HCEC 1CT (cell line): ENCODE measurements at places on chromosomes 11 and 22.

DNA sequence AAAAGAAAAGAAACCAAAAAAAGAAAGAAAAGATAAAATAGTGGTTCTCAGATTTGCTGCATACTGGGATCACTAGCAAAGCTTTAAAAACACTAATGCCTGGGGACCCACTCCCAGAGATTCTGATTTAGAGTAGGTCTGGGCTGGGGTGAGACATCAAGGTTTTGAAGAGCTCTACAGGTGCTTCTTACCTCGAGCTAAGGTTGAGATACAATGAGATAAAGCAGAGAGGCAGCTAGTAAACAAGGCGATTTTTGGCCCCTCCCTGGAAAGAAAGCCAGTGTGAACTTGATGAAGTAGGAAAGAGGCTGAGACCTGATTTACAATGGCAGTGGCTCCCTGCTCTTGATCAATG lies 327.6 kb upstream of the CCDC90B start:
- DNase-seq, result no peak

DNA sequence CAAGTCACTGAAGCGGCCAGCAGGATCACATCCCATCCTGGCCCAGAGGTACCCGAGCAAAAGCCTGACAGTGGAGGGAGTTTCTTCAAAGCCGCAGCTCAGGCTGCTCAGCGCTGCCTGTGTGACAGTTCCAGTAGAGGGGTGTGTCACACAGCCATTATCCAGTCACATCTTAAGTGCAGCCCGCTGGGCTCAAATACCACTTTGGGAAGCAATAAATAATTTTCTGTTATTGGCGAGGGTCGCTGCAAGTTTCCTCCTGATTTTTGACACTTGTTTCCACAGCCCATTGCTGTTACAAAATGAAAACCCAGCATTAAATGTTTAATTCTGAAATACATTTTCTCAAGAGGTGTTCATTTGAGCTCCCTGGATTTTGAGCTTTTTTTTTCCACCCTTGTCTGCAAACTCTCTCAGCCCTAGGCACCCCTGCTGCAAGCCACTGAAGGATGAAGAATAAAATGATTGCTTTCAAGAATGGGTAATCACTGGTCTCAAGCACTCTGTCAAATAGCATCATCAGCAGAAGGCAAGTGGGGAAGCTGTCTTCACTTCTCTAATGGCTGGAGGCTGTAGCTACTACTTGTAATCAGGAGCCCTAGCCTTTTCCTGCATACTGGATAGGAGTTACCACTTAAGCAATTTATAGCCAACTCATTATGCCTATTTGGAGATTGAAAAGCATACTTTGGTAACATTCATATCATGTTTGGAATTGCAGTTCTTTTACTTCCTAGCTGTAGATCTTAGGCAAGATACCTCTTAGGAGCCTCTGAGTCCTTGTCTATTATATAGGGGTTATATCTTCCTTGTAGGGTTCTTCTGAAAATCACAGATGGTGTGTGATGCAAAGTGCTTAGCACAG lies 373.7 kb downstream of the METTL15 start:
- no peak for DNase-seq

GRCh38 chr22:25221790-25222189 lies 2.4 kb downstream of the CRYBB2 start:
- no peak for DNase-seq

- no peak for DNase-seq
Measured at GRCh38 chr22:50439314-50439870, 35.4 kb downstream of the SBF1 start.

DNA sequence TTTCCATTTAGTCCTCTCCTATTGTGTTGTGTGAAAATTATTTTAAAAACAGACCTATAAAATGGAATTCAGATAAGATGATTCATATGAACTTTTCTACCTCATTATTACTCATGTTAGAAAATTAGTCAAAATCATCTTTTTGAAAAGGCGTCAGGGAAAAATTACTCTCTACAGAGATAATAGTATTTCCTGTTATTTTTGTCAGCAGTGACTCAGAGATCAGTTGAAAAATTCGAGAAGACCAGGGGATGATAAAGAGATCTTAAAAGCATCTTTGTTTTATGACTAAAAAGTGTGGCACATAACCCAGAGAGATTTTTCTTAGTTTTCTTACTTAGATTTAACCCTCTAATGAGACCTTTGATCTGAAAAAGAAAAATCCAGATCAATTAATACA lies 157.9 kb upstream of the CARD18 start:
- DNase-seq, result peak; percentile 84

DNA sequence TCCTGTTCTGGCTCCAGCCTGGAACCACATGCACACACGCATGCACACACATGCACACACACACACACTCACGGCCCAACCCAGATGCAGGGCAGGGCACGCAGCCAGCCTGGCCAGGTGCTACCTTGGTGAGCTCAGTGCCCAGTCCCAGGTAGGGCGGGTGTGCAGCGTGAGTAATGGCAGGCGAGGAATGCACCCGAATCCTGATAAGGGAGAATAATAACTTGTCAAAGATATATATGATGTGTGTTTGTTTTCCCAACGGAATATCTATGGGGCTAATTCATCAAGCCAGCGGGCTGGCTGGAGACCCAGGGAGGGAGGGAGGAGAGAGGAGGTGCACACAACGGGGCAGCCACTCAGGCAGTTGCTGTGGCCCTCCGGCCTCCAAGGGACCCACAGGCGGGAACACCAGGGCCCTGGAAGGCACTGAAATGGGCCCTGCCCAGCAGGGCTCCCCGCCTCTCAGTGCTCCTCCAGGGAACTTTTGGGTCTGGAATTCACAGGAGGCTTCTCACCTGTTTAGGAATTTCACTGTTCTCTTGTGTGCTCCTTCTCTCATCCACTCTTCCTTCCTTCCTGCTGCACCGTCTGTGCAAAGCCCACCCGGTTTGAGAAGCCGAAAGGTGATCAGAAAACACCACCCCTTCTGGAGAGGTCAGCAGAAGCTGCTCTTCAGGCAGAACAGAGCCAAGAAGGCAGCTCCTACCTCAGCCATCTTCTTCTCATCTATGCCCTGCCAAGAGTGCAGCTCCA lies 79.0 kb downstream of the BUD13 start:
- no peak for DNase-seq

- no peak for DNase-seq
Measured at GRCh38 chr22:45612940-45613339, 58.7 kb upstream of the ATXN10 start.

DNA sequence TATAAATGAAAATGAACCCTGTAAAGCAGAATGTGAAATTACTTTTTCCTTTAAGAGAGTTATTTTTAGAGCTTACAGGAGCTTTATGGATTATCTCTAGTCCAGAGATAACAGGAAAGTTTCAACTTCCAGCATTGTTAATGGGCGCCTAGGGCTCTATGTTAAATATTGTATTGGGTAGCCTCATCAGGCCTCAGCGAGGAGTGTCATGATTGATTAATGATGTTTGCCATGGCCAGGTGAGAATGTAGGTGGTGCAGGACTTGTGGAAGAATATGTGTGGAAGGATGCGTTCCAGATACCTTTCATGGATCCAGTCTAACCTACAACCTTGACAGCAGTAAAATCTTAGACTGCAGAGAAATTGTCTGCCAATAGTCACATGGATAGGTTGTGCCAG lies 50.6 kb downstream of the ME3 start:
- DNase-seq, result no peak

GRCh38 chr11:74449369-74449931 lies 17.9 kb downstream of the KCNE3 start:
- DNase-seq, result peak; percentile 73
